ENCODE measurements at places on chromosomes 1 and 21.

GRCh38 chr1:36871146-36871971 lies 163.0 kb downstream of the GRIK3 start:
- DNase-seq: no peak

DNA sequence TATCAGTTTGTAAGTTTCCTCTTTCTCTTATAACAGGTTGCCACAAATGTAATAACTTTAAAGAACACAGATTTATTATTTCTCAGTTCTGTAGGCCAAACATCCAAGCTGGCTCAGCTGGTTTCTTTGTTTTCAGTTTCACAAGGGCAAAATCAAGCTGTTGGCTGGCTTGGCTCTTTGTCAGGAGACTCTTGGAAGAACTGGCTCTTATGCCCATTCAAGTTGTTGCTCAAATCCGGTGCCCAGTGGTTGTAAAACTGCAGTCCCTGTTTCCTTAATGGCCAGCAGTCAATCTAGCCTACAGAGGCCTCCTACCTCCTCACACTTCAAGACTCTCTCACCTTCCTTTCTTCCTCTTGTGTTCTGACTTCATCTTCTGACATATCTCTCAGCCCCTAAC lies 1171.0 kb downstream of the MRPL39 start:
- no peak for DNase-seq

GRCh38 chr1:178532392-178532791 lies 19.5 kb downstream of the TEX35 start:
- DNase-seq: no peak

DNA sequence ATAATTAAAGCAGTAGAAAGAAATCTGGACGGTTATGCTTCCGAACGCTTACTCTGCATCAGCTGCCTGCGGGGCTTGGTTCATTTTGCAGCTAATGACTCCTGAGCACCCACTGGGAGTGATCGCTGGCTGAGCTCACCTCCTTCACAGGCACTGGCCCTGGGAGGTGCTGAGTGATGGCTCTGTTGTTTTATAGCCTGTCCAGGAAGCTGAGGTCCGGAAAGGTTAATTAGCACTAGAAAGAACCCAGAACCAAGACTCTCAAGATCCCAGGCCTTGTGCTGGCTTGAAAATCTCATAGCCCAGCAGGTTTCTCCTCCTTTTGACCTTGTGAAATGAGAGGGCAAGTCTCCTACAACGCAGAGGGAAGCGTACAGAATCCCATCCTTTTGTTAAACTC lies 226.2 kb downstream of the AJAP1 start:
- no peak for DNase-seq

DNA sequence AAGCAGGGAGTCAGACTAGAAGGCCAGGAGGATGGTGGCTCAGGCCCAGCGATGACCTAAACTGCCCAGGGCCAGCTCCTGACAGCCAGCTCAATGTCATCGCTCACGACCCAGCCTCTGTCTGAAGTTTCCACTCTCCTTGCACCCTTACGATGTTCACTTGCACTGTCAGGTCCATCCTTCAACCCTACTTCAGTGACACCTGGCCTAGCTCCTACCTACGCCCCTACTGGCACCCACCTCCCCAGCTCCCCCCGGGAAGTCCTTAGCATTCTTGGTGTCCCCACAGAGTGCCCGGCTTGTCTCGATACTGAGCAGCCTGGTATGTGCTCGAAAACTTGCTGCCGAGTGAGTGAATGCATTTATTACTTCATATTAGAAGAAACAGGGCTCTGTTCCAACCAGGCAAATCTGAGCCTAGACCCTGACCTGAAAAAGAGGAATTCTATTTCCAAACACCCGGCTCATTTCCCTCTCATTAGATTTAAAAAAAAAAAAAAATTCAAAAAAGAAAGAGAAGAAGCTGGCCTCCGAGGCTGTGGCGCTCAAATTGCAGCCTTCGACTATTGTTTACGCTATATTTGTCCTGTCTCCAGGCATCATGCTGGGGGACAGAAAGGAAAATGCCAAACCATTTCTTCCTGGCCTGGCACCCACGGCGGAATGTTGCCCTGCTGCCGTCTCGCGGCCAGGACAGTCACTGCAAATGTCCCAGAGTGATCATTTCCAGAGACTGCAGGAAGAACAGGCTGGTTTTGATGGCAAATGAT lies 29.8 kb upstream of the LRRC38 start:
- DNase-seq: no peak

DNA sequence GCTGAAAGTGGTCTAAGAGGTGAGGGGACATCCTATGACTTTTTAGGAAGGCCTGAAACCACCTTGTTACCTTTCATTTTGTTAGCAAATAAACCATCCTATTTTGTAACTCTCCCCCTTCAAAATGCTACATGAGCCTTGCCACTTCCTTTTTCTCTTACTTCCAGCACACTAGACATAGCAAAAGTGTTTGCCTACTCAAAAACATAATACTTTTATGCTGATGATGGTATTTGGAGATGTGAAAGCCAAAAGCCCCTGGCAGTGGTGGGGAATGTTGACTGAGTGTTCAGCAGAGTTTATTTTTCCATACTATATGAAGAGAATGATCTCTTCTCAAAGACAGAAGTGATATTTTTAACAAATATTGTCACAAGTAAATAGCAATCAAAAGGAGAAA lies 134.2 kb downstream of the EDEM3 start:
- DNase-seq: no peak

DNA sequence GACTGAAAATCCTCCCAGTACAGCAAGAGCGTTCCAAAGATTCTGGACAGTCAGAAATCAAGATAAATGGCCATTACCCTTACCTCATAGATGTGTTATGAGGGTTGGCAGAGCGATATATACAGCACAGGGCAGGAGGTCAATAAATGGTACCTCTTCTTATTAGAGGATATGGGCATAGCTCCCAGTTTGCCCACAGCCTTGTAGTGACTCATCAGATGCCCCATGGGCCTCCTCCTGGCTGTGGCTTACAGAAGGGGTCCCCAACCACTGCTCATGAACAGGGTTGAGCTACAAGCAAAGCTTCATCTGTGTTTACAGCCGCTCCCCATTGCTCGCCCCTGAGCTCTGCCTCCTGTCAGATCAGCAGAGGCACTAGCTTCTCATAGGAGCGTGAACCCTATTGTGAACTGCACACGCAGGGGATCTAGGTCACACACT lies 7.3 kb upstream of the IFNGR2 start:
- no peak for DNase-seq

GRCh38 chr1:67333603-67334002 lies 25.9 kb downstream of the IL12RB2 start:
- DNase-seq: no peak

GRCh38 chr21:28688381-28688780 lies 304.3 kb downstream of the LTN1 start:
- DNase-seq: no peak

DNA sequence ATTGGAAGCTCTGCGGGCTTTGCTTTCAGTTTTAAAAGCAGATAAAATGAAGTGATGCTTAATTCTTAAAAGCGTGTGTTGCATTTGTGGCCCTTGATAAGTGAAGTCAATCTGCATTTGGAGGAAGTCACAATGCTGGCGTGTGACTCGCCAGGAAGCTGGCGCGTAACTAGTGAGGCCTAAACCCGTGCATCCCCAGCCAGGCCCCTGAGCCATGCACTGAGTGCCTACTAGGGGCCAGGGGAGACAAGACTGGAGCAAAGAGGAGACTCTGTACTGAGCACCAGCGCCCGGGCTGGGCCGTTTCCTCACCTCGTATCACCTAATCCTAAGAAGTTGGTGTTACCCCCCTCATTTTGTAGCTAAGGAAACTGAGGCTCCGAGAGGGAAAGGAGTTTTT lies 4.6 kb upstream of the DDOST start:
- DNase-seq: no peak

GRCh38 chr21:33980276-33980916 lies 64.8 kb upstream of the ATP5PO start:
- no peak for DNase-seq

DNA sequence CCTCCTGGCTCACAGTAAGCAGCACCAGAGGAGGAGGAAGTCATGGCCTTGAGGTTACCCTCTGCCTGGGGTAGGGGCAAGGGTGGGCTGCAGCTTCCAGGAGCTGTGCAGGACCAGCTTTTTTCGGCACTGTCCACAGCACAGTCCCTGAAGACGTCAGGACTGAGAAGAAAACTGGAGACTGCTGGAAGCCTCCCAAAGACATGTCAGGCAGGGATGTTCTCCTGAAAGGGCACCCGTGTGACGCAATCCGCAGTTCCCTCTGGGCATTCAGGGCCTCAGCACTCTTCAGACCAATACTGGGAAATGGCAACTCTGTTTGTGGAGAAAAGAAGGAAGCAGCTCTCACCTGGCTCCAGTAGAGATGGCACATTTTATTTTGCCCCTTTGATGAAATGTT lies 64.8 kb upstream of the TENT5C start:
- no peak for DNase-seq
